ENCODE measurements at places on chromosomes 1 and 21.
A peak's percentile ranks its signal among the peaks of the same experiment; 100 is the strongest.

GRCh38 chr1:42923367-42924081 lies 35.1 kb downstream of the SLC2A1 start:
- no peak for DNase-seq

DNA sequence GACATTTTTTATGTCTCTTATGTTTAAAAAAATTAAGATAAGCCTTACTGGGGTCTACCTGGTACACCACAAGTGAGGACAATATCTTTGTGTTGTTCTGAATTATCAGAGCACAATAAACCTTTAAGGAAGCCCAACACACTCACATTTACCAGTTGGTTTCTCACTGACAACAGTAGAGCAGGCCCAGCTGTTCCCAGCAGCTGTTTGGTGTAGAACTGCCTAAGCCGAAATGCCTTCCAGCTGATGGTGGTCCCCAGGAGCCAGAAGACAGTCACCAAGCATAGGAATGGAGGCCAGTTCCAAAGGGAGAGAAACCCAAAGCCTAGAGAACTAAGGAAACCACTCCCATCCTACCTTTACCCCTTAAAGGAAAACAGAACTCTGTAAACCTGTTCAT lies 428.6 kb upstream of the CAMK1G start:
- DNase-seq = no peak

DNA sequence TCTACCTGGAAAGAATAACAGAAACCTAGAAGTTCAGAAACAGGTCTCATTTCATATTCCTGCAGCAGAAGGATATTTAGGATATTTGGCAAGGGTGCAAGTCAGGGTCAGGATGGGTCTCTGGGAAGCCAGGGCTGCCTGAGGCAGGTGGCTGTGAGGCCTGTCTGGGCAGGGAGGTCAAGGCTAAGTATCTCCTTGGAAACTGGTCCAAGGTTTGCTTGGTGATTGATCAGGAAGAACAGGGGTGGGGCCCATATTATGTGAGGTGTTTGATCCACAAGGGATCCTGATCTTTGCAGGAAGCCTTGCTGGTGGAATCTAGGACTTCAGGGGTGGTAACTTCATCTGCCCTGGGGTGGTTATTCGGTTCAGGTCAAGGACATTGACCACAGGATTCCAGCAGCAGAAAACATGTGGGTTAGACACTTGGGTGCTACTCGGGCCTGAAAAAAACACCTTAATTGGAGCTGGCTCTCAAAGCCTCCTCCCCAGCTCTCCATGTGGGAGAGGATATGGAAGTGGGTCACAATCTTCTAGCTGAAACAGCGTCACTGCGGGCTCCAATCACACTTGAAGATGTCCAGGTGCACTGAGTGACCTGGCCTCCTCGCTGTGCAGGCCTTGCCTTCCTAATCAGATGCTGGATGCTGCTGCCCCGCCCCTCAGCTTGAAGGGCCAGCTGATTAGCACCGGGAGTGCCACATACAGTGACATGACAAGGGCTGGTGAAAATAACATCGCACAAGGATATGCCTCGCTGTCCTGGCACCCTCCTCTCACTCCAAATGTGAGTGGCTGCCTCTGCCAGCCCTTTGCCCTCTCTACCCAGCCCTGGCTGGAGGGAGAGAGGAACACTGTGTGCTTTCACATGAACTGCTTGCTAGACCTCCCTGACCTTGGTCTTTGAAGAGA lies 8.7 kb downstream of the CTNNBIP1 start:
- no peak for DNase-seq

DNA sequence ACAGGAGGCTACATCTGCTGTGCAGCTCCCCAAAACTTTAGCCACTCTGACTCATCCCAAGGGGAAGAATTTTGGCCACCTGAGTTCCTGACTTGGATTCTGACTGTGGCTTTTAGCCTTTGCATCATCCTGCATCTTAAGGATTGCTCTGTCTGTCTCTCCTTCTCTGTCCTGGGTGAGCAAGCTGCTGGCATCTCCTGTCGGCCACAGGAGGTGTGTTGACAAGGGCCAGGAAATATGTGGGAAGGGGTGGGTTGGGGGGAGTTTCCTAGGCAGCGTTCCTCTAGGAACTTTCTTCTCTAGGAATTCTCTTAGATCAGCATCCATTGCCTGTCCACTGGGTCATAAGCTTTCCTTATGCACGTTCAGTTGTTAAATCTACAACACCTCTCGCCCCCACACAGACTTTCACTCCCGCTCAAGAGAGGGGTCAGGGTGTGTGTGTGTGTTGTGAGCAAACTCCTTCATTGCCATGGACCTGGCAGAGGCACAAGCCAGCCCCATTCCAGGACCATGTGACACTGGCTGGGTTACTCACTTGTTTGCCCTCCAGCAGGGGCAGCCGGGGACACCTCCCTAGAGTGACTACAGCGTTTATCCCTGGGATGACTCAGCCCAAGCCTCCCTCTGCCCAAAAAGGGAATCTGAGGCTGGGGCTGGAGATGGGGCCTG lies 145.0 kb upstream of the DUSP10 start:
- DNase-seq = no peak

DNA sequence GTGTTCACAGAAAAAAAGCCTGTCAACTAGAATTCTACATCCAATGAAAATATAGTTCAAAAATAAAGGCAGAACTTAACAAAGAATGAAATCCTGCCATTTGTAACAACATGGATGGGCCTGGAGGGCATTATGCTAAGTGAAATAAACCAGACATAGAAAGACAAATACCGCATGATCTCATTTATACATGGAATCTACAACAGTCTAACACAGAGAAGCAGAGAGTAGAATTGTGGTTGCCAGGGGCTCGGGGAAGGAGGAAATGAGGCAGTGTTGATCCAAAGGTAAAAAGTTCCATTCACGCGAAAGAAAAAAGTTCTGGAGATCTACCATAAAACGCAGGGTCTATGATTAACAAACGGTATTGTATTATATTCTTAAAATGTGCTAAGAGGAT lies 282.6 kb downstream of the MRPL39 start:
- DNase-seq = no peak

GRCh38 chr1:15397236-15397635 lies 12.5 kb upstream of the EFHD2 start:
- no peak for DNase-seq

- no peak for DNase-seq
These were observed 88.8 kb downstream of the ST3GAL3 start for GRCh38 chr1:43796111-43796581.

- no peak for DNase-seq
These were observed 61.0 kb downstream of the RUNX1 start for GRCh38 chr21:34988139-34988538.

- no peak for DNase-seq
These were observed 753 bp downstream of the KIF1B start for GRCh38 chr1:10210841-10211804.

DNA sequence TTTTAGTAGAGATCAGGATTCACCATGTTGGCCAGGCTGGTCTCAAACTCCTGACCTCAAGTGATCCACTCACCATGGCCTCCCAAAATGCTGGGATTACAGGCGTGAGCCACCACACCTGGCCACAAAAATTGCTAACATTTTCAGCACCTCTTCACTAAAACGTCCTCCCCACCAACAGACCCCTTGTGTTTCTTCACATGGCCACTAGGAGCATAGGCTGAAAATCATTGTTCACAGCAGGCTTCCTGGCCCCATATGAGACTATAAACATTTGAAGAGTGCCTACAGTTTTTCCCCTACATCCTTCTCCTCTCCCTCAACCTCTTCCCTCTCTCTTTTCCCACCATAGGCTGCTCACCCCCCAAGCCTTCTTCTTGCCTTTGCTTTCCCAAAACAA lies 28.0 kb upstream of the SFPQ start:
- DNase-seq = peak; percentile 12

DNA sequence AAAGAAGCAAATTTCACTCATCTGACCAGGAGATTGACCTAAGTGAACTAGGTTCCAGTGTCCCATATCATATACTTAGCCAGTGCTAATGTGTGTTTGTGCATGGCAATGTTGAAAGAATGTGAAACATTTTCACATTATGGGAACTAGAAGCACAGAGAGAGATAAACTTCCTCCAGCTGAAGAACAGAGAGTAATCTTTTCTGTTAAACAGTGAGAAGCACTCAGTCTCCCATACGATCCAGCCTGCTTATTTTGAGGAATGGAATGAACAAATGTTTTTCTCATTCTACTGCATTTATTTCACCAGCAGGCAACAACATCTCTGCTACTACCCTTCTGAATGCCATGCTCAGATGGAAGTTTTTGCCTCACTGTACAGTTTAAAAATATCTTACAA lies 170.5 kb downstream of the TTLL7 start:
- no peak for DNase-seq

DNA sequence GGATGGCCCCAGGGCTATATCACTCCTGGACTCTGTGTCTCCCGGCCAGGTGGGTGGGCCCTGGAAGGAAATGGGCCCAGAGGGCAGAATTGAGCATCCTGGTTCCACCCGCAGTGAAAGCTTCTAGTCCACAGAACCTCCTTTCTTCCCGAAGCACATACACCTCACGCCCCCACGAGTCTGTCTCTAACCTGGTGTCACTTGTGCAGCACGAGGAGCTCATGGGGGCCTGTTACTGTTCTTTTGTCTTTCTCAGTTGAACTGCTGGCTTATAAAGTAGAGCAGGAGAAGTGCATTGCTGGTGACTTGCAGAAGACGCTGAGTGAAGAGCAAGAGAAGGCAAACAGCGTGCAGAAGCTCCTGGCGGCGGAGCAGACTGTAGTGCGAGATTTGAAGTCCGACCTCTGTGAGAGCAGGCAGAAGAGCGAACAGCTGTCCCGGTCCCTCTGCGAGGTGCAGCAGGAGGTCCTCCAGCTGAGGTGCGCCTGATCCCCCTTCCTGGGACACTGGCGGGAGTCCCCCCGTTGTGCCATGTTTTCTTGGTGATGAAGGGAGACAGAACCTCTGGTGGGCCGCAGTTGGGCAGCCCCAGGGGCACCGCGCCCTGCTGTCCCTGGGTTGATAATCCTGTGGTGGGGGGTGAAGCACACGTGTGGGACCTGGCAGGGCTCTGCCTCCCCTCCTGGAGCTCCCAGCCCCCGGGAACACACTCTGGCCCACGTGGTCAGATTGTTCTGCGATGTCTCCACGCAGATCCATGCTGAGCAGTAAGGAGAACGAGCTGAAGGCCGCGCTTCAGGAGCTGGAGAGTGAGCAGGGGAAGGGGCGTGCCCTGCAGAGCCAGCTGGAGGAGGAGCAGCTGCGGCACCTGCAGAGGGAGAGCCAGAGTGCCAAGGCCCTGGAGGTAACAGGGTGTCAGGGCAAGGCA lies 28.7 kb upstream of the DIP2A start:
- no peak for DNase-seq

GRCh38 chr1:170617591-170618330 lies 46.2 kb upstream of the PRRX1 start:
- no peak for DNase-seq

- DNase-seq = no peak
These were observed 37.9 kb upstream of the MPZL1 start for GRCh38 chr1:167683641-167684502.

GRCh38 chr1:108661030-108661609 lies at the start of gene HENMT1:
HENMT1 (minus strand) TSS chr1:108661093; CDS start chr1:108659884, 1,209 bp downstream.
- DNase-seq = peak; percentile 72

DNA sequence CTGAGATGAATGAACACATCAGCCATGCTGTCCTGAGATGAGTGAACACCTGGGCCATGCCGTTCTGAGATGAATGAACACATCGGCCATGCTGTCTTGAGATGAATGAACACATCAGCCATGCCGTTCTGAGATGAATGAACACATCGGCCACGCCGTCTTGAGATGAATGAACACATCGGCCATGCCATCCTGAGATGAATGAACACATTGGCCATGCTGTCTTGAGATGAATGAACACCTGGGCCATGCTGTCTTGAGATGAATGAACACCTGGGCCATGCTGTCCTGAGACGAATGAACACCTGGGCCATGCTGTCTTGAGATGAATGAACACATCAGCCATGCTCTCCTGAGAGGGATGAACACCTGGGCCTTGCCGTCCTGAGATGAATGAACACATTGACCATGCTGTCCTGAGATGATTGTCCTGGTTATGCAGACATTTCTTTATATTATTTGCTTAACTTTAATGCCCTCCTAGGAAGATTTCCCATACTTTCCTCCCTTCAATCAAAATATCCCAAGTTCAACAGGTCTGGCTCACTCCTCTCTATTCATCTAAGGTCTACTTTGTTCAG lies 48.6 kb upstream of the COL6A1 start:
- no peak for DNase-seq

- no peak for DNase-seq
These were observed 13.2 kb upstream of the DEGS1 start for GRCh38 chr1:224169718-224170270.

- no peak for DNase-seq
These were observed 627.4 kb upstream of the NR5A2 start for GRCh38 chr1:199399996-199400724.

DNA sequence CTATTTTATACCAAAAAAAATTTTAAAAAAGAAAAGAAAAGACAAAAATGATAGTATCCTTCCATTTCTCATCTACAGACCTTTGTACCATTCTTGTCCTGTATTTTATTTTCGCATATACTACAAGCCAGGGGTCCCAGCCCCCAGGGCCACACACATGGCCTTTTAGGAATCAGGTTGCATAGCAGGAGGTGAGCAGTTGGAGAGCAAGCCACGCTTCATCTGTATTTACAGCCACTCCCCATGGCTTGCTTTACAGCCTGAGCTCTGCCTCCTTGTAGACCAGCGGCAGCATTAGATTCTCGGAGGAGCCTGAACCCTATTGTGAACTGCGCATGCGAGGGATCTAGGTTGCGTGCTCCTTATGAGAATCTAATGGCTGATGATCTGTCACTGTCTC lies 39.8 kb downstream of the RASSF5 start:
- no peak for DNase-seq

DNA sequence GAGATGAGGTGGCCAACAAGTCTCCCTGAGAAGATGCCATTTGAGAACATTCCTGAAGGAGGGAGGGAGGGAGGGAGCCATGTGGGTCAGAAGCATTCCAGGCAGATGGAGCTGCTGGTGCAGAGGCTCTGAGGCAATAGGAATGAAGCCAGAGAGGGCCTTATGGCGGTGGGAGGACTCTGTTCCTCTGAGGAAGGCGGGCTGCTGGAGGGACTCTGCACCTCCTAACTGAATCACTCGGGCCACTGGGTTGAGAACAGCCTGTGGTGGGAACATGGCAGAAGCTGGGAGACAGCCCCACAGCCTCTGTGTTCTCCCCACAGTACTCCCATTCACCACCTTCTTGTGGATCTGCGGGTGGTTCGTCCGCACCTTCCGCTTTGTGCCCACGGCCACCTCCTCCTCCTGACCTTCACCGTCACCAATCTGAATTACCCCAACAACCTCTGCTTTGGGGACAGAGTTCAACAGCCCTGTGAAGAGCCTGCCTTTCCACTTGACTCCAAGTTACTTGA lies 2.4 kb upstream of the TMEM125 start:
- DNase-seq = no peak

- no peak for DNase-seq
These were observed 25.4 kb downstream of the NUP210L start for GRCh38 chr1:154129391-154129970.

DNA sequence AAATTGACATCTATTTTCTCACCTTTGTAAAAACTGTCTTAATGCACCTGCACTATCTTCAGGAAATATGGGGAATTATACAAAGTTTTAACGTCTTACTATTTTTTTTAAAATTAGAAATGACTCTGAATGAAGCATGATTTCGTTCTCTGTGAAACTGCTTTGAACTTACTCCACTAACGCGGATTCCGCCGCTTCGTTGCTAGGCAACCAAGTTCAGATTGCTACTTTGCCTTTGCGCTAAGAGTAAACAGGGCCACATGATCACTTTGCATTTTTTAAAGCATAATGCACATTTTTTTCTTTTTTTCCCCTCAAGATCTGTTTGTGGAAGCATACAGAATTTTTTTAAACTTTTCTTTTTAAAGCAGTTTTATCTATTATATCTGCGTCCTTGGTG lies 690.5 kb downstream of the BRINP3 start:
- DNase-seq = no peak

GRCh38 chr1:30929135-30929889 lies 20.8 kb upstream of the SDC3 start:
- peak; percentile 24 for DNase-seq
